ENCODE measurements at places on chromosomes 3 and 15. TPM values are rescaled to one million over a fixed set of nuclear protein-coding genes. Genes with fewer than 3 reads are reported as not detected.

ZNF148 gene
- total RNA-seq: 27.9 TPM

DNA sequence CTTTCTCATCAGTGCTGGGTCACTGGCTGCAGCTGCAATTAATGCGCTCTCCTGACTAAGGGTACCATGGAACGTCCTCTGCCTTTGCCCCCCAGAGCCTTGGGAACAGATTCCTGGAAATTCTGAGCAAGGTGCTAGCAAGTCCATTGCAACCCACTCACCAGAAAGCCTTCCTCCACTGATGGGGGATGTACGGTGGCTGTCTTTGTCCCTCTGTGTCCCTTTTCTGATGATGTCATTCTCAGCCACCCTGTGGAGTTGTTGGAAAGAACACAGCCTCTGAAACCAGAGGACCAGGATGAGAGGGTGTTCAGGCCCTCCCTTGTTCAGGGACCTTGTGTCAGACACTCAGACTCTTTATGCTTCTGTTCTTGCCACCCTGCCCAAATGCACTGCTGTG lies 38.1 kb upstream of the ZBTB38 start:
- no peak for DNase-seq

- DNase-seq: no peak
Observed at GRCh38 chr3:4406746-4407568, 60.1 kb downstream of the SUMF1 start.

DNA sequence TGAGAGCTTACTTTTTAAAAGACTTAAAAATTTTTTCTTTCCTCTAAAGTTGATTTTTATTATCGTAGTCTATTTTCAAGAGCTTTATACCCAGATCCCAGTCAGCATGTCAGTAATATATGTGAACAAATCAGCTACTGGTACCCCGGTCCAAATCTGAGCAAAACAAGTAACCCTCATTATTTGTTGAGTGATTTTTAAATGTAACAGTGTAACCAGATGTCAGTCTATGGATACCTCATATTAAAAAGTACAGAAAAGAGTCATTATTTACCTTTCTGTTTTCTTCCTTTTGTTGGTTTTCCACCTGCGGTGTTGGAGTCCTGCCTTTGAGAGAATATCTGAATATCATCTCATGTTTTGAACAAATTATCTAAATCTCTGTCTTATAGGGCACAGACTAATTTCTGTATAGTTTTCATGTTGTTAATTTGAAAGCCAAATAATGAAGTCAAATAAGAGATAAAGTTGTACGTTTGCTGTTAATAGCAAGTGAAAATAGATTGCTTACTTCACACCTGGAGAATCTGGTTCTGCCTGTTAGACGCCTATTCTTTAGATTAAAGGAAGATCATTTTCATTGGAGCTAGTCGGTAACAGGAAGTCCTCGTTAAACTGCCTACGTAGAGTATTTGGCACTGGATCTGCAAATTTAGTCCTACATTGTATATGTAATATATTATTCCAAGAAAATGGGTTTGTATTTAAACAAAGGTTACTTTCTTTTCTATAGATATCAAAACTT lies at the start of gene STX19:
Gene STX19 (minus strand): TSS at position 505 of the 745 bp plus-strand sequence. CDS start 13,328 bp downstream, outside the sequence.
- no peak for DNase-seq

- DNase-seq: no peak
Observed at GRCh38 chr3:8741581-8742261, 8.1 kb downstream of the CAV3 start.

GRCh38 chr3:33331414-33331813 lies 54.2 kb downstream of the FBXL2 start:
- DNase-seq: no peak

Data from activated CD4-positive, alpha-beta memory T cell treated with anti-CD3 and anti-CD28 coated beads for 36 hours (primary cell).